Heart left ventricle (tissue), 16 donors: ENCODE measurements at places on chromosomes 7 and 10. TPM values are rescaled to one million over a fixed set of nuclear protein-coding genes. Genes with fewer than 3 reads are reported as not detected.
A peak's percentile ranks its signal among the peaks of the same experiment; 100 is the strongest.

DNA sequence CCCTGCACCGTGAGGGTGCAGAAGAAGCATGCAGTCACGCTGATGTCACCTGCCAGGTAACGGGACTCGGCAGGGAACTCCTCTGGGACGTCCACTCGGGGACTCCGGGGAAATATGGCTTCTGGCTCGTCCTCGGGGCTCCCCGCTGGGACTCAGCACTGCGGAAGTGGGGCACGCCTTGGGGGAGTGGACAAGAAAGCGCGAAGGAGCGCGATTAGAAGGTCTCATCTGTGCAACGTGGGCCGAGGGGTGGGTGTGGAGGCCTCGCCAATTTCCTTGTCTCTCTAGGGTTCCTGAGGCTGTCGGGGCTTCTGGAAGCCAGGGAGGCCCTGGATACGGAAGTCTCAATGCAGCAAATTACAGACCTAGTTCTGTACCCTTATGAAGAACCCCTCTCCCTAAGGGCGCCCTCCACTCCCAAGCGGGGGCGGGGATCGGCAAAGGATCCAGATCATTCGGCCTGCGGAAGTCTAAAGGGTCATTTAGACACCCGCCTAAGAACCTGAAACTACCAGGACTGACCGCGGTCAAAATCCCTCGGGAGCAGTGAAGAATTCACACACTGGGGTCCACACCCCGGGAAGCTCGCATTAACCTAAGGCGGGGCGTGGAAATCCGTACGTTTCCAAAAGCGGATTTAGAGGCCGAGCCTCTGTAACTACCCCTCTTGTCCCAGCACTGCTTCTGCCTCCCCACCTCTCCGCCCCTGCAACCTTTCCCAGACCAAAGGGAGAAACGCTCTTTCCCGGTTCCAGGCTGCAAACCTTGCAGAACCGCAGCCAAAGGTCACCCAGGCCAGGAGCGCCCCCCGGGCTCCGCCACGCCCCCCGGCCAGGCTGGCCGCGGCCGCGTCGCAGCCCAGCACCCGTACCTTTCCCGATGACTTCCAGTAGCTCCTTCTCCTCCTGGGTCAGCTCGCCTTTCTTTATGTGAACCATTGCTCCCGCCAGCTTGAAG, 640 bp downstream of the ANKMY2 start:
- H3K27me3 ChIP-seq, result no peaks in the 10 kb centered on the region
- no peaks in the 10 kb centered on the region for H3K4me1 ChIP-seq
- peak; percentile 76 for DNase-seq
- peak overlapping the region; percentile 84 for H3K4me3 ChIP-seq
- H3K36me3 ChIP-seq, result no peaks in the 10 kb centered on the region
- peak overlapping the region; percentile 96 for H3K27ac ChIP-seq

- no peak overlapping the region for H3K4me3 ChIP-seq
- H3K27me3 ChIP-seq, result no peaks in the 10 kb centered on the region
- no peak for DNase-seq
- H3K4me1 ChIP-seq, result no peaks in the 10 kb centered on the region
- H3K36me3 ChIP-seq, result no peaks in the 10 kb centered on the region
Observed at GRCh38 chr10:78467496-78468106, 433.9 kb downstream of the RPS24 start.

MYOZ1 gene
- 0.77 TPM for total RNA-seq

UPK3B gene
- total RNA-seq, result not detected

DNA sequence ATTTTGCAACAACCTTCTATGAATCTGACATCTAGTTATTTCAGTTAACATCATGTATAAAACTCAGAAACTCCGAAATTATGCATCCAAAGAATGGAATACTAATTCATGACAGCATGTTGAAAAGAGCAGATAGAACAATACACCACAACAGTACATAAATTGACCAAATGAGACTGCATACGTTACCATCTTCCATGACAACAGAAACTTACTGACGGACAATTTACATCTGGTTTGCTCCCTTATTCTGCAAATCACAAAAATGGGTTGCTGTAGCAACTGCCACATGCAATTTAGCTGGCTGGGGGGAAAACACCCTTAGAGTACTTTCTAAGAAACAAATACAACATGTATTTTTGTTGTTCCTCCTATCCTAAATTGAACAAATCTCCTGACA, 14.3 kb downstream of the LRRN3 start:
- H3K4me1 ChIP-seq, result peaks cover 7% of the 10 kb centered on the region
- no peaks in the 10 kb centered on the region for H3K36me3 ChIP-seq
- no peak for DNase-seq
- no peak overlapping the region for H3K27ac ChIP-seq

DNA sequence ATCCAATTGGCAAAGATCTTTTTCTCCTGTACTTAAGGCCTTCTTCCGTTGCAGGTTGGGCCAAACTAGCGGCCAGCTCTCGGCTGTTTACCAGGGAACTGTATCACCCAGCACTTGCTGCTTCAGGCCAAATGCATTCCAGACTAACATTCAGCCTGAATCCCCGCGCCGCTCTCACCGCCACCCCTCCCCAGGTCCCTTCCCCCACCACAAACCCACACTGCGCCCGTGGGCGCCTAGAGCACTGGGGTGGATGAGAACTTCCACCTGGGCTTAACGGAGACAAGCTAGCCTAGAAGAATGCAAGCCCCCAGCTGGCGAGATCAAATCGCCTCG, 676 bp downstream of the TCAF1 start:
- no peaks in the 10 kb centered on the region for H3K4me1 ChIP-seq
- H3K27ac ChIP-seq, result peak overlapping the region; percentile 96
- DNase-seq, result peak; percentile 44
- no peaks in the 10 kb centered on the region for H3K27me3 ChIP-seq
- peak overlapping the region; percentile 92 for H3K4me3 ChIP-seq

CLRN3 gene
- not detected for total RNA-seq

- H3K27me3 ChIP-seq, result no peaks in the 10 kb centered on the region
- no peak overlapping the region for H3K4me3 ChIP-seq
- peaks cover 2% of the 10 kb centered on the region for H3K36me3 ChIP-seq
- no peaks in the 10 kb centered on the region for H3K4me1 ChIP-seq
- no peak for DNase-seq
Observed at GRCh38 chr10:178723-179122, 43.5 kb downstream of the ZMYND11 start.

CTAGE4 gene
- 0.08 TPM for total RNA-seq

DNA sequence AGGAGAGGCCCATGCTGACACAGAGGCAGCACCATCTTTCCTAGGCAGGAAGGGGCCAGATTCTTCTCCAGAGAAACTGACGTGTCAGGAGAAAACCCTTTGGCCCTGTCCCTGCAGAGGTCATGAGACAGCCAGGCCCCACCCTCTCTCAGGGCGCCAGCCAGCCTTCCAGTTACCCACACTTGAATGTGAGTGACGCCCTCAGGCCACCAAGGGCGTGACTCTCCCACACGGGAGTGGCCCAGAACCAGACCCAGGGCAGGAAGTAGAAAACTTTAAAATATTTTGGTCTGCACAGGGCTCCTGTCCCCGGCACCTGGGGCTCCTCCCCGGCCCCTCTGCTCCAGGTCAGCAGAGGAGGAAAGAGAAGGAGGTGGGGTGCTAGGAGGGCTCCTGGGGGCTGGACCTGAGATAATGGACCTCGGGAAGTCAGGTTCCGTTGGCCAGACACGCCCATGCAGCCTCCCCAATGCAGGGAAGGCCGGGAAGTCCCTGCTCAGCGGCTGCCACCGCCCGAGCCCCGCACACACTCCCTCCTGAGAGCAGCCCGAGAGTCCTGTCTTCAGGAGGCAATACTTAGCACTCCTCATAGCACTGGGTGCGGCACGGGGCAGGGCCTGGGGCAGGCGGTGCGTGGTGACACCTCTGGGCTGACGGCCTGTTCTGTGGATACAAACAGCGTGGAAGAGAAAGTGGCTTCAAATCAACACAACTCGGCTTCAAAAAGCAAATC, 67.0 kb upstream of the CFAP46 start:
- H3K27ac ChIP-seq, result peak overlapping the region; percentile 19
- H3K36me3 ChIP-seq, result no peaks in the 10 kb centered on the region
- H3K27me3 ChIP-seq, result no peaks in the 10 kb centered on the region
- peak; percentile 63 for DNase-seq
- H3K4me1 ChIP-seq, result no peaks in the 10 kb centered on the region

SH2D4B gene
- total RNA-seq, result 0.19 TPM

GRCh38 chr7:500521-501420, 18.9 kb downstream of the PDGFA start:
- peaks cover 28% of the 10 kb centered on the region for H3K4me1 ChIP-seq
- H3K27ac ChIP-seq, result no peak overlapping the region
- no peaks in the 10 kb centered on the region for H3K27me3 ChIP-seq
- DNase-seq, result peak; percentile 60
- H3K4me3 ChIP-seq, result no peak overlapping the region
- peaks cover 49% of the 10 kb centered on the region for H3K36me3 ChIP-seq

- DNase-seq, result no peak
- no peaks in the 10 kb centered on the region for H3K4me1 ChIP-seq
- no peak overlapping the region for H3K27ac ChIP-seq
- H3K4me3 ChIP-seq, result no peak overlapping the region
- H3K27me3 ChIP-seq, result no peaks in the 10 kb centered on the region
- no peaks in the 10 kb centered on the region for H3K36me3 ChIP-seq
Observed at GRCh38 chr7:37592366-37592765, 91.2 kb upstream of the GPR141 start.

MRPS17 gene
- total RNA-seq, result 19.0 TPM

DNA sequence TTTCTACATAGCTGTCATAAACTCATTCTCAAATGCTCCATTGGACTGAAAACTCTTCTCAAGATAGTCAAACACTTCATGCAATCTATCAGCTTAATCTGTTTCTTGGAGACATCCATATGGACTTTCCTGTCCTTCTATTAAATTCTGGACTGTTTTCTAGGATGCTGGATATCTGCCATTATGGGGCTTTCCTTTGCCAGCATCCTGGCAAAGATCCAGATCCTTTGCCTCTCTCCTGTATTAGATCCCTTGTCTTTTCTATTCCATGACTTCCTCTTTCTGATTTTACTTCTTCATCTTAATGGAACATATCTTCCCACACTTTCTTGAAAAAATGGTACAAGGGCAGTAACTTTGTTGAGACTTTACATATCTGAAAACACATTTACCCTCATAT, 35.9 kb upstream of the SKAP2 start:
- no peak overlapping the region for H3K4me3 ChIP-seq
- H3K36me3 ChIP-seq, result no peaks in the 10 kb centered on the region
- H3K27ac ChIP-seq, result no peak overlapping the region
- DNase-seq, result no peak

DNA sequence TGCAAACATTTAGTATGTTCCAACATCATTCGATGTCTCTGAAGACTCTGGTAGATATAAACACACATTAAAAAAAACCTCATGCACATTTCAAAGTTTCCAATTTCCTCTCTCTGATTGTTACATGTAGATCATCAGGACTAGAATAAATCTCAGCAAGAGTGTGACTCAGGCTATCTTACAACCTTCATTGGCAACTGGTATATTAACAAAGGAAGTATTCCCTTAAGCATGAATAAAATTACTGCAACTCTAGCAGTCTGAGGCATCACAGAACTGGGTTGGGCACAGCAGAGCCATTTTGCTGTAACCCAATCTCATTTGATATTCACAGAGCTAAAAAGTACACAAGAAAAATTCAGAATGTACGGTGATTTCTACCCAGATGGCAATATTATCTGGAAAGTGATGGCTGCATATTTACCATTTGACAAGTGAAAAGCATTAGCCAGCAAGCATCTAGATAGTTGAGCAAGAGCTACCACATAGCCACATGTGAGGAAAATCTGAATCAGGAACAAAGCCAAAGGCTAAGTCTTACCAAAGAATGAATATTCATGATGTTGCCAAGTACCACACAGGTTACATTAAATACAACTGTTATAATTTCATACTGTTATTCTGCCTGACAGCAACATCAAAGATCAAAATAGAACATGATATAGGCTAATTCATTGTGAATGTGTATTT, 232.2 kb downstream of the CRPPA start:
- no peak overlapping the region for H3K27ac ChIP-seq
- H3K27me3 ChIP-seq, result no peaks in the 10 kb centered on the region
- H3K4me3 ChIP-seq, result no peak overlapping the region
- H3K4me1 ChIP-seq, result no peaks in the 10 kb centered on the region

VWDE gene
- not detected for total RNA-seq

DNA sequence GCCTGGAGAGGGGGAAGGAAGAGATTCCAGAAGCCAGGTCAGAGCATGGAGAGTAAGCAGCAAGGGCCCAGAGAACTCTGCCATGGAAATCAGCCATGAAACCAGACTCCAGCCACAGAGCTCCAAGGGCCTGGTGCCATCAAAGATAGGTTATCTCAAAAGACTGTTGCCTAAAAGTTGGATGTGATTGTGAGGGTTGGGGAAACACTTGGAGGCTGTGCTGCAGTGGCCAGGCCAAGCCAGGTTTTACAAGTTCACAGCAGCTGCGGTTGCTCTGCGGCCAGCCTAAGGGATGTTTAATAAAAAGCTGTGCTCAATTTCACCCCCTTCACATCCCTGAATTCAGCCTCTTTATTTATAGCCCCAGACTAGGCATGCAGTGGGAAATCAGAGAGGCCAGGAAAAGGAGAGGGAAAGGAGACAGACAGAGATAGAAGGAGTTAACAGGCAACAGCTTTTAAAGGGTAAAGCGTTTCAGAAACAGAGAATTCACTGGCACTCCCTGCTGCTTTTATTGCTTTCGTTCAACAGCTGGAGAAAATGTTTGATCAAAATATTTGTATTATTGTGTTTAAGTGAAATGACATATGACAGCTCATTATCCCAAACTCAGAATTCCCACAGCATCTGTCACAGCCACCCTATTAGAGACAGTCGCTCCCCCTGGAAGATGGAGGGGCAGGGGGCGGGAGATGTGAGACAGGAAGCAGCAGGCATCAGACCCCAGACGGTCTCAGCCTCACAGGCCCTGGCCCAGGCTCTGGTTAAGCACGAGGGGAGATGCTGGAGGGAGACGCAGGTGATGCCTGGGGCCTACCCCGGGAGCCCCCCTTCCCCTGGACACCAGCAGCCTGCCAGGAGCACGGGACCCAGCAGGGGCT, 140.1 kb downstream of the GLI3 start:
- H3K27ac ChIP-seq, result peak overlapping the region; percentile 47
- peaks cover 26% of the 10 kb centered on the region for H3K4me1 ChIP-seq
- H3K36me3 ChIP-seq, result no peaks in the 10 kb centered on the region
- no peaks in the 10 kb centered on the region for H3K27me3 ChIP-seq

DNA sequence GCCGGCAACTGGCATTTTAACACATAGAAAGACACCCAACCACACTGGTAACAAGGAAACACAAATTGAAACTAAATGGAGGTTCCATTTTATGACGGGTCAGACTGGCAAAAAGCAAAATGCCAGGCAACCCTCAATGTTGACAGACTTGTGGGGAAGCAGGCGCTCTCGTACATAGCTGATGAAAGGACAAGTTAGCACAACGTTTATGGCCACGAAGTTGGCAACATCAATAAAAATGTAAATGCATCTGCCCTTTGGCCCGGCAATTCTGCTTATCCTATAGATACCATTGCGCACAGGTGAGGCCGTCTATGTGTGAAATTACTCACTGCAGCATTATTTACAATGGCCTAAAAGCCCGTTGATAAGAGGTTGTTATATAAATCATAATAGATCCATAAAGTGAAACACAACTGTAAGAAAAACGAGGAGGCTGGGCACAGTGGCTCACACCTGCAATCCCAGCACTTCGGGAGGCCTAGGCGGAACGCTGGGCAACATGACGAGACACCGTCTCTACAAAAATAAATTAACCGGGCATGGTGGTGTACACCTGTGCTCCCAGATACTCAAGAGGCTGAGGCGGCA, 39.8 kb downstream of the FOXL3 start:
- H3K4me3 ChIP-seq, result no peak overlapping the region
- no peak overlapping the region for H3K27ac ChIP-seq
- no peaks in the 10 kb centered on the region for H3K36me3 ChIP-seq
- DNase-seq, result no peak
- H3K4me1 ChIP-seq, result peaks cover 9% of the 10 kb centered on the region

- no peak overlapping the region for H3K4me3 ChIP-seq
- H3K4me1 ChIP-seq, result peaks cover 4% of the 10 kb centered on the region
- H3K27ac ChIP-seq, result no peak overlapping the region
- H3K27me3 ChIP-seq, result no peaks in the 10 kb centered on the region
- no peak for DNase-seq
- H3K36me3 ChIP-seq, result no peaks in the 10 kb centered on the region
Observed at GRCh38 chr7:151648429-151648828, 128.7 kb upstream of the RHEB start.

LEP gene
- 0.21 TPM for total RNA-seq
